Type B pancreatic cell (in vitro differentiated cells): ENCODE measurements at places on chromosomes 3 and 15. TPM values are rescaled to one million over a fixed set of nuclear protein-coding genes. Genes with fewer than 3 reads are reported as not detected.

DNA sequence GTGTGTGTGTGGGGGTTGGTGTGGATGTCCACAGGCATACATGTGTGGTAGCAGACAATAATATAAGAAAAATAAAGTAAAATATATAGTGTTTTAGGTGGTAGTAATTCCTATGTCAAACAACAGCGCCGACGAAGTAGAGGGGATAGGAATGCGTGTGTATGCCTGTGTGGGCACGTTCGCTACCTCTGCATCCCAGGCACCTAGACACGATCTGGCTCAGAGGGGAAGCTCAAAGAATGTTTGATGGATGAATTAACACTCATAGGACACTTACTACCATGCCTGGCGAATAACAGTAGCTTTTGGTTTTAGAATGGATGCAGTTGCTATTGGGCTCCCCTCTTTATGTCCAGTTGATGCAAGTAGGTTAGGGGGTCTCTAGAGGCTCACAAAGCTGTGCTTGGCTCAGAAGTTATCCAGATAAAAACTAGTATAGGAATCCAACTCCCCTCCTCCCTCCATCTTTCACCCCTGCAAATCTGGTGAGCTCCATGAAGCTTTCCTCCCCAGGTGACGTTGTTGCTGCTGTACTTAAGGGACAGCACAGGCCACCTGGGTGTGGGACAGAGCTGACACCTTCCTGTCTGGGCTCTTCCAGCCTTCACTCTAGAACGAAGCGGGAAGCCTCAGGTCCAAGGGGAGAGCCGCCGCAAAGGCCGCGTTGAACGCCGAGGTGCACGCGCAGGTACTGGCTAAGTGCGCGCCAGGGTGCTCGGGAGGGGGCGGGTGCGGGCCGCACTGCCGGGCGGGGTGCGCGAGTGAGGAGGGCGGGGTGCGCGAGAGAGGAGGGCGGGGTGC is 192.6 kb upstream of the LYSMD4 start:
- DNase-seq, result no peak

DNA sequence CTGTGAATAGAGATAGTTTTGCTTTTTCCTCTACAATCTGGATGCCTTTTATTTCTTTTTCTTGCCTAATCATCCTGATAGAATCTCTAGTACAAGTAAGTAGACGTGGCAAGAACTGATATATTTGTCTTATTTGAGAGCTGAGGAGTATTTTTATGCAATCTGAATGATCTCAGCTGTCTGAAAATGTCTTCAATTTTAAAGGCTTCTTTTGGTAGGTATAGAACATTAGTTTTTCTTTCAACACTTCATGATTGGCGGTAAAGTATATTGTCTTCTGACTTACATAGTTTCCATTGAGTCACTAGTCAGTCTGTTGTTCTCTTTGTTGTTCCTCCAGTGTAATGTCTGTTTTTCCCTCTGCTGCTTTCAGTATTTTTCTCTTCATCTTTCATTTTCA is 31.3 kb downstream of the MGA start:
- no peak for DNase-seq

GRCh38 chr15:34496207-34496995 is 58.8 kb upstream of the GOLGA8A start:
- no peak for DNase-seq

GRCh38 chr3:188780193-188781147 is 391.3 kb upstream of the TPRG1 start:
- DNase-seq, result no peak

- DNase-seq, result no peak
Measured at GRCh38 chr3:45154641-45155147, 8.5 kb upstream of the CDCP1 start.

DNA sequence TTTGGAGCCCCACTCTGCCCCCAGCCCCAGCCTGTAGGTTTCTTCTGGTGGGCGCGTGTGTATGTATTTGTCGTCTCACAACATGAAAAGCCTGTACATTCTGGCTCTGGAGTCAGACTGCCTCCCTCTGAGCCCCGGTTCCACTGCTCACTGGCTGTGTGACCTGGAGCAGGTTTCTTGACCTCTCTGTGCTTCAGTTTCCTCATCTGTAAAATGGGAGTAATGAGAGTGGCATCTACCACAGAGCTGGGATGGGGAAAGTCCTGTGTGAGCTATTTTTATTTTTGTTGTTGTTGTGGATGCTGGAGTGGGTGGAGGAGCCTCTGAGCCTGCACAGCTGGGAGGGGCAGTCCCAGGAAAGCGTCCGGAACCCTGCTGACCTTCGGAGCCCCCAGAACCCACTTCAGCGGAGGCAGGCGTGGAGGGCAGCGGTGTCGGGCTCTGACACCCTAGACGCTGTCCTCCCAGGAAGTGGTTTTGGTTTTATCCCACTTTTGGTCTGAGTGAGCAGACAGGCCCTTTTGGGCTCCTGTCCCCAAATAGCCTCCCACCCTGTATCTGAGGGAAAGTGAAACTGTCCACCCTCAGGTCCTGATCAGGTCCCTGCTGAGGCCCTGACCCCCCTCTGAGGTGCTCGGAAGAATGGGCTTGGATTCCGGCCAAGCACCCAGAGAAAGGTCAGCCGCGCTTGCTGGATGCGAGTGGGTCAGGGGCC is 103.5 kb downstream of the CHSY1 start:
- DNase-seq, result no peak

GRCh38 chr3:182816181-182816580 is 22.9 kb downstream of the ATP11B start:
- DNase-seq, result no peak

Gene SEMA3F
- total RNA-seq, result 41.9 and 48.0 TPM in 2 replicates

Gene STRIT1
- 0.33 TPM in 1 of 2 replicates, not detected in the other for total RNA-seq

Gene SIDT1
- total RNA-seq, result 0.83 and 0.97 TPM in 2 replicates

Gene INSYN1
- 5.8 and 6.4 TPM in 2 replicates for total RNA-seq

Gene KIF15
- total RNA-seq, result 5.7 and 24.8 TPM in 2 replicates

Gene SMC4
- total RNA-seq, result 46.8 and 124 TPM in 2 replicates
